ENCODE measurements at places on chromosomes 2 and 18.

- no peak for DNase-seq
These were observed 407.0 kb downstream of the SUCLG1 start for GRCh38 chr2:84052043-84052442.

DNA sequence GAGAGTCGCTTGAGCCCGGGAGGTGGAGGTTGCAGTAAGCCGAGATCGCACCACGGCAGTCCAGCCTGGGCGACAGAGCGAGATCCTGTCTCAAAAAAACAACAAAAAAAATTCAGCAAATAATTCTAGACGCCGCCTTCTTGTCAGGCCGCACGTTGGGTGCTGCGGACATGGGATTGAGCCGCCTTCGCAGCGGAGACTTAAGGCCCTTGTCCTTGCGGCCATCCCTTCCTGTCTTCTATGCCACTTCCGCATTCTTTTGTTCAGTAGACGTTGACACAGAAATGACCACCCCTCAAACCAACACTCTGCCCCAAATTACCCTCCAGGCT is 15.8 kb downstream of the PTPN18 start:
- DNase-seq: no peak

GRCh38 chr18:65091744-65092329 is 659.0 kb upstream of the CDH7 start:
- DNase-seq: no peak

- DNase-seq: no peak
These were observed 1.6 kb downstream of the BAZ2B start for GRCh38 chr2:159614534-159615366.

DNA sequence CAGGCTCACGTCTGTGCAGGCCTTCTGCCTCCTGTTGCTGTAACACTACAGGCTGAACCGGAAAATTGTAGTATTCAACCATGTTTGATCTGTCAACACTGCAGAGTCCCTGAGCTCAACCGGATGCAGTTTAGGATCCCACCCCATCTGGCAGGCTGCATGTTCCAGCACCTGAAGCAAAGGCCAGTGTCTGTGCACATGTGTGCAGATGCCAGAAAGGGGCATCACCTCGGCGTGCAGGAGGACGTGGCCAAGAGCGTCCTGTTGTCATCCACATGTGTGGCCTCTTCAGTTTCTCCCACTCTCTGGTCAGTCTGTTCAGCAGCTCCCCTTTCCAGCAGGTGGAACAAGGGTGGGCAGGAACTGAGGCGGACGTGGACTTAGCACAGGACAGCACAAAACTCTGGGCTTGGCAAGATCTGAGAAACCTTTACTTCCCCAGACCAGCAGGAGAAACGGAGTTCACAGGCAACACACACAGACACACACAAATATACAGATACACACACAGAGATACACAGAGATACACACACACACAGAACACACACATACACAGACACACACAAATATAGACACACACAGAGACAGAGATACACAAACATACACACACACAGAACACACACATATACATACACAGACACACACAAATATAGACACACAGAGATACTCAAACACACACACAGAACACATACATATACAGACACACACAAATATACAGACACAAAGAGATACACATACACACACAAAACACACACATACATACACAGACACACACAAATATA is 111.3 kb downstream of the NDUFA10 start:
- DNase-seq: no peak

GRCh38 chr2:208069186-208069585 is 43.9 kb upstream of the PLEKHM3 start:
- DNase-seq: no peak

- no peak for DNase-seq
These were observed 10.5 kb downstream of the MAP3K2 start for GRCh38 chr2:127377262-127377661.

DNA sequence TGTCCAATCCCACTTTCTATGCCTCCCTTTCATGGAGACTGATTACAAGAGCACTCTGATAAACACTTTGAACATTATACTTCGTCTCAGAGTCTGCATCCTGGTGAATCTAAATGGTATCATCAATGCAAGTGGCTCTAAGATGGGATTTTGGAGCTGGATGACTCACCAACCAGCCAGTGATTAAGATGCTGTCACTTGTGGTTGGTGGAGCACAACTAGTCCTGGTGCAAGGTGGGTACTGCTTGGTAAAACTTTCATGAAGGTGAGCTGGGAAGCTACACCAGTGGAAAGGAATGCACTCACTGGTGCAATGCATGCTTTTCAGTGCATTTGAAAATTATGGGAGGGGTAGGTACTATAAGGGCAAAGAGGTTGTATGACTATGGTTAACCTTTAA is 137.7 kb upstream of the TRIB2 start:
- no peak for DNase-seq

GRCh38 chr2:35255826-35256225 is 1099.8 kb upstream of the CRIM1 start:
- no peak for DNase-seq

DNA sequence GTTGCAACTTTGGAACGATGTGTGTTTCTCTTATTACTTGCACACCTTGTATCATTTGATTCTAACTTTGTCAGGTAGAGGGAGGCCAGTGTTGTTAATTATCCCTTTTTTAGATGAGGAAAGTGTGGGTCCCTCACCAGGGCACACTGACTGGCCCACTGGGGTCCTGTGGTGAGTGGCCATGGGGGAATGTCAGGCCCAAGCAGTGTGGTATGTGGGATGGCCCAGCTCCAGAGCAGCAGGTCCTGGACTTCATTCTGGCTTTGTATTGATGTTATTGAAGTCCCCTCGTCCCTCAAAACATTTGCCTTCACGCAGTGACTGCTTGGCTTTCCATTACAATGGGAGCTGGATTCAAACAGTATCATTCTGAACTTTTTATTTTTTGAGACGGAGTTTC is 11.7 kb downstream of the NCK2 start:
- DNase-seq: no peak

GRCh38 chr2:12167525-12168317 is 421.3 kb downstream of the LPIN1 start:
- DNase-seq: no peak

DNA sequence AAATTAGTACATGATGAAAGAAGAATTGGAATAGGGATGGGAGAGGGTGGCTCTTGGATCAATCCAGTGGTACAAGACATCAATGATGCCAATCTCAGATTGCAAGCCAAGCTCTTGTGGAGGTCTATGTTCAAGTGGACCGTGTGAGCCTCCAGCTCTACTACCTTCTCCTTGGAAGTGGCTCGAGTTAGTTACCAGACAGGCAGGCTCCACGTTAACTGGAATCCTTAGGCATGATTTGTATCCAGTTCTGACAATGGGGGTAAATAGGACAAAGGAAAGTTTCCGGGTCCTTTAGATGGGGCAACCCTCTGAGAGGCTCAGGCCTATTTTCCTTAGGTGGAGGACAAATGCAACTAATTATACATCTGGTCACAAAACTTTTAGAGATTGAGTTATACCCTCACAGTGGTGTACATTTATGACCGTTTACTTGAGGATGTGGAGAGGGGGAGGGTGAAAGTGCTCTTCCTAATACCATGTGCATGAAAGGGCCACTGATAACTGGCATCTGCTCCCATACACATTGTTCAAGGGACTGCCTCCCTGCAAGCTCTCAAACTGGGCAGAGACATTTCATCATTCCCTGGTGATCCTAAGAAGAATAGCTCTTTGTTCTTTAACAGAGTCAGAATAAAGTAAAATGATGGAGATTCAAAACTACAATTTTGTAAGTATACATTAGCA is 180.2 kb downstream of the SOCS6 start:
- no peak for DNase-seq

DNA sequence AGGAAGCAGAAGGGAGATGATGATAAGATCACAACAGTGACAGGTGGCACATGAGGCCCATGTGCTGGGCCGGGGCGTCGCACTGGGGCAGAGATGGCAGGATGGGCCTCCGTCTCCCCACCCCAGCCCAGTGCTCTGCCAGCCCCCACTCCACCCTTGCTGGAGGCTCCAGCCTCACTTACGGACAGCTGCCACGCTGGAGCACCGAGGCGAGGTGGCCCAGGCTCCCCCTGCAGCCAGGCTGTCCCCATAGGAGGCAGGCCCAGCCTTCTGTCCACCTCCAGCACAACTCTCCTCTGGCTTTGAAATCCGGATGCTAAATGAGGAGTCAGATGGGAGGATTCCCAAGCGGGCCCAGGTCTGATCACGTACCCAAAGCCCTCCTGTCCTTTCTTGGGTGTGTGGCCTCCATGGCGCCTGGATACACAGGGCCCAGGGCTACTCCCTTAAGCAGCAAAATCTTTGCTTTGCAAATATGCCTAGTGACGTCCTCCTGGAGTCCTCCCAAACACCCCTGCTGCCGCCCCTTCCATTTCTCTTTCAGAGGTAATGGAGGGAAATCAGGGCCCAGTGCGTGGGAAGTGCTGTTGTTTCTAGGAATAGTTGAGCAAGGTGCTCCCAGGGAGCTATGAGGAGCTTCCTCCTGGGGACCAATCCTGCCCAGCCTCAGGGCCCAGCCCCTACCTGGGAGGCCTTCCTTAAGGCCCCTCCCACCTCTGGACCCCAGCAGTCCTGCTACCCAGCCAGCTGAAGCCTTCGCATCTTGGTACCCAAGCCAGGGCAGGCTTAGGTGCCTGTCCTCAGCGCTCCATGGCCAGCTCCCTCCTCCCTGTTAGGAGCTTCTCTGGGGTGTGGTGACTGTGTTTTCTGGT is 170.4 kb upstream of the MYCN start:
- no peak for DNase-seq

DNA sequence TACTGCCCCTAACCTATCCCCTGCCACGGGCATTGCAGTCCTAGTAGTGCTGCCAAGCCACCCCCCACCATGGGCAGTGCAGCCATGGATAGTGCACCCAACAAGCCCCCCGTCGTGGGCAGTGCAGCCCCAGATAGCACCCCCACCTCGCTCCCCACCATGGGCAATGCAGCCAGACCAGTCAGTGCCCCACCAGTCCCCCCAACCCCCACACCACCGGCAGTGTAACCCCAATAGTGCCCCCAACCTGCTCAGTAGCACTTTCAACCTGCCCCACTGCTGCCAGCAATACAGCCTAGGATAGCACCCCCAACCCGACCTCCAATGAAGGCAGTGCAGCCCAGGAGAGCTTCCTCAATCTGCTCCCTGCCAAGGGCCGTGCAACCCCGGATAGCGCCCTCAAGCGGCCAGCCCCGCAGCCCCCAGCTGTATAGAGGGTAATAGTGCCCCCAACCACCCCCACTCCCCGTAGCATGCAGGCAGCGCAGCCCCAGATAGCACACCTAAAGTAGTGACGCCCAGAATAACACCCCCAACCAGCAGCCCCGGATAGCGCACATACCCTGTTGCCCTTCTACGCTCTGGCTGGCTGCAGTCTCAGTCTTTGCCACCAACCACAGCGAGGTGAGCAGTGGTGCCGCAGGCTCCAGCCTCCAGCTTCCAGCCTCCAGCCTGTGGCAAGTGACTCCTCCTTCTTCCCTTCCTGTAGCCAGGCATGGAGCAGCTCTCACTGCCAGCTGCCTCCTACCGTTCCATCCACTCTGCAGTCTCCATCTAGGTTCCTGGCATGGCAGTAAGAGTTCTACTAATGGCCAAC is 45.4 kb upstream of the ANKRD62 start:
- no peak for DNase-seq

DNA sequence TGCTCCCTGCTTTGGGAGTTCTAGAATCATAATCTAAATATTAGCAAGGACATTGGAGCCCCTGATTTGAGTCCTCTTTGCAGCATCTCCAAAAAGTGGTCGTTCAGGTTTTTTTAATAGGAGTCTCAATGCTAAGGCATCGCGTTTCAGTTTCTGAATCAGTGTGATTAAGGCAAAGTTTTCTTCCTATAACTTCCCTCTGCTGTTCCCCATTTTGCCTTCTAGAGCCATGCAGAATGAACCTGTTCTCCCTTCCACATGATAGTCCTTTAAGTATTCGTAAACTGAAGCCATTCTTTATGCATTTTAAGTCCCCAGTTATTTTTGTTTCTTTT is 159.5 kb downstream of the PTGR3 start:
- no peak for DNase-seq

DNA sequence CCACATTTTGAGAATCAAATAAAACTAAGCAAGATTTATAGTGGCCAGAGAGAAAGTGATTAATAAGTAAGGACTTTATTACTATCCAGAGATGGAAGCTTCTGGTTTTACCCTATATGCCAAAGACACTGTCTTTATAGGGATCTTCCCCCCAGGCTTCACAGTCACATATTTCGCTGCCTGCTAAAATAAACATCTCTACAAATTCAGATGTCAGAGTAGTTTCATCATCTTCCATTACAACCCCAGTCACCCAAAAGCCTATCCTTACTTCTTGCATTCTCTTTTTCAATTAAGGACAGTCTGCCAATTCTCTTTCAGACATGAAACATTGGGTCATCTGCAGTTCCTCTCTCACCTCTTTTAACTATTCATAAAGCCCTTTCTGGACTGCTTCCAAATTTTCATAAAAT is 28.3 kb downstream of the CREB1 start:
- no peak for DNase-seq

- no peak for DNase-seq
These were observed 4.4 kb upstream of the KLHL23 start for GRCh38 chr2:169729274-169729605.

GRCh38 chr2:191049728-191050639 is 36.0 kb upstream of the STAT1 start:
- no peak for DNase-seq

Data from activated naive CD8-positive, alpha-beta T cell treated with anti-CD3 and anti-CD28 coated beads, Interleukin-2, amount 50 U/mL, for 24 hours (primary cell).